ENCODE measurements at places on chromosomes 2 and 18. TPM values are rescaled to one million over a fixed set of nuclear protein-coding genes. Genes with fewer than 3 reads are reported as not detected.

- DNase-seq, result no peak
Measured at GRCh38 chr18:79374408-79375171, 21.1 kb upstream of the NFATC1 start.

Gene C2orf78
- not detected for total RNA-seq

DNA sequence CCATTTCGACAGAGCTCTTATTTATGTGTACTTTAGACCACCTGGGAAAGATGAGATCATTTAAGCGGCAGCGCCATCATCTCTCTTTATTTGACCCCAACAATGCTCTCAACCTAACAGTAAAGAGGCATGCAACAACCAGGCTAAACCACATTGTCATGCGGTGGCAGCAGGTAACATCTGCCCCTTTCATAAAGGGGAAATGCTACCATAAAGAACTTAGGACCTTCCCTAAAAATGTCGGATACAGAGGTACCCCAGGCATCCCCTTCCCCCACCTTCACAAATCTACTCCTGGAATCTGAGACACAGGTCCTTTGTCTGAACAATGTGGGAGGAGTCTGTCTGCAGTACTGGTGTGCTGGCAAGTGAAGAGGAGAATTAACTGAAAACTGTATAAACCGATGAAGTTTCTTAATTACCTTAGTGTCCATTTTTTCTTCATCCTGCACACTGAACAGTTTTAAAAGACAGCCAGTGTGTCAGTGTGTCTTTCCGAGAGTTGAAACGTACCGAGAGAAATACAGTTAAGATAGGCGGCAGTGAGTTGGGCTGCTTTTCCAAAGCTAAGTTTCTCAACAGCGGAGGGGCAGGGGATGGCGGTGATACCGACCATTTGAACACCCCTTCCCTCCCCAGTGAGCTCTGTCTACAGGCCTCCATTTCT, 1.9 kb downstream of the MEX3C start:
- no peak for DNase-seq

- DNase-seq, result no peak
Measured at GRCh38 chr2:229591611-229592010, 122.7 kb downstream of the DNER start.

Gene MC4R
- total RNA-seq, result not detected

Gene C1GALT1C1L
- total RNA-seq, result 3.7 TPM

DNA sequence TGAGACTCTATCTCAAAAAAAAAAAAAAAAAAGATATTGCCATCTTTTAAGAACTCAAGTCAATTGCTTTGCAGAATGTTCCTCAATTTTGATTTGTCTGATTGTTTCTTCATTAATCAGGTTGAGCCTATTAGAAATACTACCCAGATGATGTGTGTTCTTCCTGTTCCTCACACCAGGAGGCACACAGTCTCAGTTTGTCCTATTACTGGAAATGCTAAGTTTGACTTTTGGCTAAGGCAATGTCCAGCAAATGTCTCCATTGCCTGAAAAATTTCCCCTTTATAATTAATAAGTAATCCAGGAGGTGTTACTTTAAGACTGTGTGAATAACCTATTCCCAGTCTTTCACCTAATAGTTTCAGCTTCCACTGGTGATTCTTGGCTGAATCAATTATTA, 28.4 kb downstream of the BOLA3 start:
- DNase-seq, result no peak

GRCh38 chr2:100470898-100471514, 724 bp downstream of the NMS start:
- no peak for DNase-seq

DNA sequence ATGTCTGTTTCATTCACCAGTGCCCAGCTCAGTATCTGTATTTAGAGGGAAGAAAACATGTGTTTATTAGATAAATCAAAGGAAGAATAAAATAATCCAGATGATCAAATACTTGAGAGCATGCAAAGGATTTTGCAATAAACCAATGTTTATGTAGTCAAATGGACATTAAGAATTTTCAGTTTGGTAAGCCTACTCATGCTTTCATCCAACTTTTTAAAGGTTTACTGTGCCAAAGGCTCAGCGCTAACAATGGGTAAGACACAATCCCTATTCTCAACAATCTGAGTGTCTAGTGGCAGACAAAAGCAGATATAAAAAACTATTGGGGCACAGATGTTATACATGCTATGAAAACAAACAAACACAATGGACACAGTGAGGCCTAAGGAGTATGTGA, 26.3 kb downstream of the GRB14 start:
- no peak for DNase-seq

Gene IL1F10
- total RNA-seq, result not detected

DNA sequence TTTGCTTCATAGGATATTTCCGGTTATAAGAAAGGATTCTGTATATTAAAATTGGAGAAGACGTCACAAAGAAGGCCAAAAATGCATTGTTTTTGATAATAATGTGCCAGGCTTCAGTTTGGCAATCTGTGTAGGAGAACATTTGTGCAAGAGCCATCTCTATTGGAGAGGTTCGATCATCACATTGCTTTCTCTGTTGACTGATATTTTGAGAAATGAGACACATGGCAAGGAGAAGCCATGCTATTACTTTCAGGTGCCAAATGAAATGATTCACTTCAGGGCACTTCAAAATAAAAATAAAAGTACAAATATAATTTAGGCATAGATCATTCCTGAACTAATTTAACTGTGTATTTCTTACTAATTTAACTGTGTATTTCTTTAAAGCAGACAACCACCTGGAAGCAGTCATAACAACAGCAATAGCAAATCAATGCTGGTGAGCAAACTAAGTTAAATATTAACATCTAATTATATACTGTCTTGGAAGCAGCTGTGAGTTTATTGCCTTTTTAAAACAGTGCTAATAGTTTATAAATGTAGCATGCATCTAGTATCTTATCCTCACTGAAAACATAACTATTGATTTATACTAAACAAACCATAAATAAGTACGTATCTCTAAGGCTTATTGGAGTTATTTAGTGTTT, 50.2 kb upstream of the CHST9 start:
- no peak for DNase-seq

DNA sequence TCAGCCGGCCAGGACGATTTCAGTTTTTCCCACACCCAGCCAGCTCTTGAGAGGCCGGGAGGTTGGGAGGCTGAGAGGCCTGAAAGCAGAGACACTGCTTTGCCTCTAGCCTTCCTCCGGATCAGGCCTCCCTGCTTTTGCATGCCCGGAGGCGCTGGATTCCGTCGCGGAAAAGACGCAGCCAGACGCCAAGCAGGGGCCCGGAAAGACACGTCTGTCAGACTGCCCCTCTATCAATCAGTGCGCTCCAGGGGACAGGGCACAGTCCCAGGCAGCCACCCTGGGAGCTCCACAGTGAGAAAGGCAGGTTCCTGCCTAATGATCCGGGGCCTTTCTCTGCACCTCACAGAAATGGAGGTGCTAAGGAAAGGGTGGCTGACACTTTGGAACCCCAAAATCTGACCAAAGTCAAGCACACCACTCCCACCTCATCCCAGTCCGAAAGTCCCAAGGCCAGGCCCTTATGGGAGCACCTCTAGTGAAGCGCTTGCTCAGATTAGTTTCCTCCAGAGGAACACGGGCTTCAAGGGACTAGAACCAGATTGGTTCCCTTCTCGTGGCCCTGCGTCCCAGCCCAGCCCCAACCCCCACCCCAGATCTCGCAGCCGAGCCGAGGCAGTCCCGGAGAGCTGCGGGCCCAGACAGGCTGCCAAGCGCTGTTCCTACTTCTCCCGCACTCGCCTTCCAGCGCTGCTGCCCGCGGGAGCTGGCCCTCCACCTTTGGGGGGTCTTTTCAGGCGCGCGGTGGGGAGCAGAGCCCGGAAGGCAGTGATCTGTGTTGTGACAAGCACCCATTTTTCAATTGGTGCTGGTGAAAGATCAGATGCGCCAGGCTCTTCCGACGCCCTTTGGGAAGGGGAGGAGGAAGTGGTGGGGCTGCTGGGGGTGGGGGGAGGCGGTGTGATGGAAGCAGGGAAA, 5.0 kb downstream of the DLX1 start:
- DNase-seq, result no peak

DNA sequence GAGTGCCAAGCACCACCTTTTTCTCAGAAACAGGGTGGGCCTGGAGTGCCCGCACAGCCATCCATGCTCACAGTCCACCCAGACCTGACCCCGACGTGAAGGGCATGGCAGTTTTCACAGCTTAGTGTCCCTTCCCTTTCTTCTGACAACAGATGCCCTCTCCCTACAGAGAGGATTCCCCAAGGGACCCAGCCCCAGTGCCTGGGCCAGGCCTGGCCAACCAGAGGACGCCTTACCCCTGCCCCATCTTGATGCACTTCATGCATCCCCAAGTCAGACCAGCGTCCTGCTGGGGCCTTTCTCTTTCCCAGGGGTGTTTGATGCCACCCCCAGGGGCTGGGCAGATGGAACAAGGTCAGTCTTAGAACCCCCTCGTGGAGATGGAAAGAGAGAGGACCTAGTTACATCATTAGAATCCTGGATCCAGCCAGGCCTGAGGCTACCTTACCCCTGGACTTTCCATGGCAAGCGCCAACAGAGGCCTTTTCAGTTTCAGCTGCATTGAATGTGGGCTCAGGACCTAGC, 3.8 kb downstream of the ANKMY1 start:
- no peak for DNase-seq

- DNase-seq, result no peak
Measured at GRCh38 chr2:1988594-1988993, 244.3 kb upstream of the PXDN start.

Gene ACMSD
- total RNA-seq, result not detected

DNA sequence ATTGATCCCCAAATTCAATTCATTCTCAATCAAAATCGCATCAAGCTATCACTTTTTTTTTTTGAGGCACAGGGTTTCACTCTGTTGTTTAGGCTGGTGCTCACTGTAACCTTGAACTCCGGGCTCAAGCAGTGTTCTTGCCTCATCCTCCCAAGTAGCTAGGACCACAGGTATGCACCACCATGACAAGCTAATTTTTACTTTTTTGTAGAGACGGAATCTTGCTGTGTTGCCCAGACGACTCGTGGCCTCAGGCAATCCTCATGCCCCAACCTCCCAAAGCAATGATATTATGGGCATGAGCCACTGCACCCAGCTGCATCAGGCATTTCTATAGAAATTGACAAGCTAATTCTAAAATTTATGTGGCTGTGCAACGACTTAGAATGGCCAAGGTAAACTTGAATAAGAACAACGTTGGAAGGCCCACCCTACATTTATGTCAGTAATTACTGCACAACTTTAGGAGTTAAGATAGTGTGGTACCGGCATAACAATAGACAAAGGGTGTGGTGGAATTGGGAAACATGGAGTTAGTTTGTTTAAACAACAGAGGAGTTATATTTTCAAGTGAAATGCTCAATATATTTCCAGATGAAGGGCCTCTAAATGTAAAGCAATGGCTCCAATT, 78.2 kb downstream of the NPAS2 start:
- no peak for DNase-seq

- no peak for DNase-seq
Measured at GRCh38 chr2:106706283-106706682, 179.7 kb downstream of the ST6GAL2 start.

GRCh38 chr2:111697560-111697959, 186.4 kb downstream of the ANAPC1 start:
- no peak for DNase-seq

DNA sequence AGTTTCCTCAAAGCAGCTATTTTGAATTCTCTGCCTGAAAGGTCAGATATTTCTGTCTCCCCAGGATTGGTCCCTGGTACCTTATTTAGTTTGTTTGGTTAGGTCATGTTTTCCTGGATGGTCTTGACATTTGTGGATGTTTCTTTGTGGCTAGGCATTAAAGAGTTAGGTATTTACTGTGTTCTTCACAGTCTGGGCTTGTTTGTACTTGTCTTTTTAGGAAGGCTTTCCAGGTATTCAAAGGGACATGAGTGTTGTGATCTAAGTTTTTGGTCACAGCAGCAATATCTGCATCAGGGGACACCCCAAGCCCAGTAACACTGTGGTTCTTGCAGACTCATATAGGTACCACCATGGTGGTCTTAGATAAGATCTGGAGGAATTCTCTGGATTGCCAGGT, 11.8 kb downstream of the MYO3B start:
- no peak for DNase-seq

Gene CBLN2
- not detected for total RNA-seq

DNA sequence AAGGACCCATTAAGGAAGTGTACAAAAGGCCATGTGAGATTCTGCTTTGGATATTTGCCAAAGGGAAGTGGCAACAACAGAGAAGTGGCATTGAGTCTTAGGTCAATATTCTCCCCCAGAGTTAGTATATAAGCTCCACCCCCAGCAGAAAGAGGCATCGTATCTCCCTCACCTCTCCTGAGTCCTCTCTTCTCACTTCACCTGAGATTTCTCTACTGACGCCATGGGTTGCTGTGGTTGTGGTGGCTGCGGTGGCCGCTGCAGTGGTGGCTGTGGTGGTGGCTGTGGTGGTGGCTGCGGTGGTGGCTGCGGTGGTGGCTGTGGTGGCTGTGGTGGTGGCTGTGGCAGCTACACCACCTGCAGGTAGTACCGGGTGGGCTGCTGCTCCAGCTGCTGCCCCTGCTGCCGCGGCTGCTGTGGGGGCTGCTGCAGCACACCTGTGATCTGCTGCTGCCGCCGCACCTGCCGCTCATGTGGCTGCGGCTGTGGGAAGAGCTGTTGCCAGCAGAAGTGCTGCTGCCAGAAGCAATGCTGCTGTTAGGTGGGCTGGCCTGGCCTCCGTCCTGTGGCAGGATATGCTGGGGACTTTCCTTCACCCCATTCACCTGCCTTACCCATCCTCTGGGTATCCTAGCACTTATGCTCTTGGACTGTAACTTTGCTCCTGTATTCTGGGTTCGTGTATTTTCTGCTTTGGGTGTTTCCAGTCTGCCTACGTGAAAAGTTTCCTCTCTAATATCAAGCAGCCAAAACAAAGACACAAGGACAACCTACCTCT, 5.9 kb downstream of the SCYGR3 start:
- no peak for DNase-seq

DNA sequence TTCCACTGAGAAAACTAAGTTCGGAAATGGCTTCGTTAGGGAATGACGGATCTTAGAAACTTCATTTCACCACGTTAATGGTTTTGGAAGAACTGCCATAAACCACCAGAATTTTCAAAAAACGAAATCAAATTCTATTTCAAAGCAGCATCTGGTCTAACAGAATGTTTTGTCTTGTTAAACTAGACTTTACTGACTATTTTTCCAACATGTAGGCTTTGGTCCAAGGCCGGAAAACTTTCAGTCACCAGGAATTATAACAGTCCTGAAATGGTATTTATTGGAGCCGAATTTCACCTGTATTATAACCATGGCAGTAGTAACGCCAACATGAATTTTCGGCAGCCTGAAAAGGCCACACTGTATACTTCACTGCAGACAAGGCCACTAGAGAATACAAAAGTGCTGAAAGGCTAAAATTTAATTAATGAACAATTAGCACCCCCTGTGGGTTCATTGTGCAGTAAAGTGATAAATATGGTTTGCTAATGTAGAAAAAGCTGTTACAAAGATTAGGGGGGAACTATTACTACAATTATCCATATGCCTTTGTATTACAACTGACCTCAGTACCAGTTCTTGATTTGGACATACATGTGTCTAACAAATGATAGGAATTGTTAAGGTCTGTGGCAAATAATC, 116.4 kb downstream of the ZNF521 start:
- no peak for DNase-seq

GRCh38 chr2:157789933-157790511, 86.1 kb downstream of the ACVR1 start:
- DNase-seq, result peak; percentile 20

Gene NEUROD1
- total RNA-seq, result not detected

All from uterus (tissue), 4 donors.